ENCODE measurements at places on chromosomes 6 and 20.

- DNase-seq = no peak
Observed at GRCh38 chr6:117555262-117555849, 47.0 kb downstream of the GOPC start.

DNA sequence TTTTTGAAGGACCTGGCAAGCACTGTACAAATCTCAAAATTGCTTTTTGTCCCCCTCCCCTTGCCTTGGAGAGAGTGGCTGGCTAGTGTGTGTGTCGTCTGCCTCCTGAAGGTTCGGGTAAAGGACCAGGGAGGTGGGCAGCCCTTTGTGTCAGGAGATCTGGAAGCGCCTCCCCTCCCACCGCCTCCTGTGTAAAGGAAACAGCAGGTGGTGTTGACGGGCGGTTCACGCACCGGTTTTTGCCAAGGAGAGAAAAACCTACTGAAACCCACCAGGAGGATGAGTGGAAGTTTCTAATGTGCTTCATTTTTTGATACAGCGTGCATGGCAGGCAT, 1.2 kb downstream of the ENTPD6 start:
- DNase-seq = no peak

- DNase-seq = no peak
Observed at GRCh38 chr6:11598687-11599086, 61.1 kb downstream of the TMEM170B start.

DNA sequence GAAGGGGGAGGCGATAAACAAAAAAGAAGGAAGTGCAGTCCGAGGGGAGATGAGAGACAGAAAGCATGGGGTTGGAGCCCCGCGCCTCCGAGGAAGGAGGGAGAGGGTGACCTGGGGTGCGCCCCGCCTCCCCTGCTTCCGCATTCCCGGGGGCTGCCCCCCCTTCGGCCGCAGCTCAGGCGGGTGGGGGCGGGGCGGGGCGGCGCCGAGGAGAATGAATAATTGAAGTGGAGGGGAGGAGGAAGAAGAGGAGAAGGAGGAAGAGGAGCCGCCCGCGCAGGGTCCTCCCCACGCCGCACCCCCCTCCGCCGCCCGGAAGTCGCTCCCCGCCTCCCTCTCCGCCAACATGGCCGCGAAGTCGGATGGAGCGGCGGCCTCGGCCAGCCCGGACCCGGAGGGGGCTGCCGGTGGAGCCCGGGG, at the start of gene XKR7:
XKR7 (plus strand) TSS at position 322 of the 420 bp plus-strand sequence; CDS start at position 347, 25 bp downstream.
- DNase-seq = no peak

DNA sequence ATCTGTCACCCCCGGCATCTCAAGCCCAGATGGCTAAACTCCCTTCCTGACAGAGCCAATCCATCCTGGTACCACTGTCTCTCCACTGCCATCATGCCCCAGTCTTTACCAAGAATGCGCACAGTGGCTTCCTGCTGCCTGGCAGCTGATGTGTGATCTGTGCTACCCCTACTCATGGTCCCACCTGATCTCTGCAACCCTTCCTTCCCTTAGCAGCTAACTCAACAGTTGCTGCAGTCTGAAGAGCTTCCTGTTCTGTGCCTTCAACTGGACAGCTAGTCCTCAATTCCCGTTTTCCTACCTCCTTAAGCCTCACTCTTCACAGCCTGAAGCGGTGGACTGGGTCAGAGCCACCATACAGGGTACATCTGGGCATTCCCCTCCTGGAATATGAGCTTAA, 7.6 kb upstream of the FAM83C start:
- no peak for DNase-seq

DNA sequence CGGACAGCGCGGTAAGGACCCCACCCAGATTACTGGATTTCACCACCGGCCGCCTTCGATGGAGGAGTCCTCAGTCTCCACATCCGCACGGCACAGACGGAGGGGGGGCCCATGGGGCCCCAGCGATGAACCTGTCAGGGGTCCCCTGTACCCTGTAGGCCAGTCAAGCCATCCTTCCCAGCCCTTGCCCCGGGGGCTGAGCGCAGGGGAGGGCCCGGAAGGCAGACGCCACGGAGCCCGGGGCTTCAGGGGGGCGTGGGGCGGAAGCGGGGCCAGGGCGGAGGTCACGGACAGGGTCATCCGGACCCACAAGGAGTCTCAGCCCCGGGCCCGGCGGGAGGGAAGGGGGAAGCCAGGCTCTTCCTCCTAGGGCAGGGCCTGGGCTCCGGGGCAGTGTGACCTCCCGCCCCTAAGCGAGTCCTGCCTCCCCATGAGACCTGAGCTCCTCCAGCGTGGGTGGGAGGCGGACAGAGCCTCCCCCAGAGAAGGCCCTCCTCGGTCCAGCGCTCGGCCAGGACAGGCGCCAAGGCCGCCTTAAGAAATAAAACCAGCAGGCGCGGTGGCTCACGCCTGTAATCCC, 22.8 kb downstream of the ZBTB46 start:
- no peak for DNase-seq

DNA sequence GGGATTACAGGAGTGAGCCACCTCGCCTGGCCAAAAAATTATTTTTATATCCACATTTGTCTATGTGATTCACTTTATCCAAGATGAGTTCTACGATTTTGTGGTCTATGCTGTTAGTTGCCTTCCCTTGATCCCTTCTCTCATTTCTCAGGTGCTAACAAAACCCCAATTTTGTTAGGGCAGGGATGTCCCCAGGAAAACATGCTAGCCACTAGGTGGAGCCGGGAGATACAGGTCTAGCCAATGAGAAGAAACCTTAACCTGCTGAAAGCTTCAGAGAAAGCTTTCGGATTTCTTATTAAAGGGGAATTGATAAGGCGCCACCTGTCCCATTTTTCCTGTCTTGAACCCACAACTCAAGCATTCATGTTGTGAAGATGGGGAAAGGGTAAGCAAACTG, 167.4 kb upstream of the OLIG3 start:
- DNase-seq = no peak

- no peak for DNase-seq
Observed at GRCh38 chr6:74409447-74409846, 713.4 kb downstream of the CD109 start.

All from activated naive CD4-positive, alpha-beta T cell (primary cell).